ENCODE measurements at places on chromosomes 4 and X. TPM values are rescaled to one million over a fixed set of nuclear protein-coding genes. Genes with fewer than 3 reads are reported as not detected.

DNA sequence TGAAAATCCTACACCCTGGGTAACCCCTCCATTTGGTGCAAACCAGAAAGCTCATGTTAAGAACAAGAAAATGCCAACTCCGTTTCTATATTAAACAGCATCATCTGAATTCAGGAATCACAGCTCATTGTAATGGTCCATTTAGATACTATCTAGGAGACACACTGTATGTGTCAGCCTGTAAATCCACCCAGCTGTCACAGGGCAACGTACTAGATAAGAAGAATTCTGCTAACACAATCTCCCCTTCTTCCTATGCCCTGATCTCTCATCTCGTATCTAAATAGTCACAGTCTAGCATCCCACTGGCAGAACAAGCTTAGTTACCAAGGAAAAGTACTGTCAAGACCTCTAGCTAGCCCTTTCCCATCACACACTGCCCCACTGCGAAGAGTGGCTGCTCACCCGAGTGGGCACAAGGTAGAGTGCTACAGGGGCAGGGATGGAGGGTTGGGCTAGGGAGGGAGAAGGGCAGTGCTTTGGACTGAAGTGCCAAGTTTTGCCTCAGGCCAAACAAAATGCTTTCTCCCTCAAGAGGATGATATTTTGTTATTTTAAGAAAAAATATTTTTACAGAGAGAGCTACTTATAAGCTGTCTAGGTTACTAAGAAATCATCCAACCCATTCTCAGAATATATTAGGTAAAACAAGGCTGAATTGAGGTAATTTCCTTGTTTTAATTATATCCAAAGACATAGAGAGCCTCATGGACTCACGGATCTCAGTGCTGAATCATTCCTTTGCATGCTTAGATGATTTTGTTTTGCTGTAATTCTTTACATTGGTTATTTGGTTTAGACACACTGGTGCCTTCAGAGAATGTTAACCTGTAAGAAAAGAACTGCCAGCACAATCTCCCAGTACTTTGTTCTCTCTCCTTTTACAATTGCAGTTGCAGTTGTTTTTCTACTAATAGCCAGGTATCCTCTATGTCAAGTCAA lies 196.6 kb downstream of the PRDM5 start:
- DNase-seq = no peak

- no peak for DNase-seq
These were observed 333.1 kb downstream of the MAPK10 start for GRCh38 chr4:86026720-86027119.

- DNase-seq = no peak
These were observed 37.5 kb upstream of the IL13RA2 start for GRCh38 chrX:115054876-115055275.

- DNase-seq = no peak
These were observed 794.8 kb upstream of the LCORL start for GRCh38 chr4:18816228-18816895.

Gene ACTRT1
- total RNA-seq = not detected

Gene SLC49A3
- total RNA-seq = 0.81 TPM

DNA sequence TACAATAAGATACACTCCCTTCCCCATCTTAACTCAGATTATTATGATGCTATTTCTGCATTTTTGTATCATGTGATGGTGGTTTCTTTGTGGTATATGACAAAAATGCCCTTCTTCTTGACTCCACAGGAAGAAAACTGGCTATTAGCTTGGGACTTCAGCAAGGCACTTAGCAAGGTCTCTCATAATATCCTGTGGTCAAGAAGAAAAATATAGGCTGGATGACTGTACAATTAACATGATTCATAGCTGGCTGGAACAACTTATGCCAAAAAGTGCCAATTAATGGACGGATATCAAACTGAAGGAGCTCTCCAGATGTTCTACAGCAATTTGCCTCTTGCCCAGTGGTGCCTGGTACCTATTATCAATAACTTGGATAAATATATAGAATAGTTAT lies 2.3 kb upstream of the MID1IP1 start:
- peak; percentile 64 for DNase-seq

- no peak for DNase-seq
These were observed 116.3 kb downstream of the HS3ST1 start for GRCh38 chr4:11312389-11312788.

Gene WDR45
- total RNA-seq = 64.6 TPM

DNA sequence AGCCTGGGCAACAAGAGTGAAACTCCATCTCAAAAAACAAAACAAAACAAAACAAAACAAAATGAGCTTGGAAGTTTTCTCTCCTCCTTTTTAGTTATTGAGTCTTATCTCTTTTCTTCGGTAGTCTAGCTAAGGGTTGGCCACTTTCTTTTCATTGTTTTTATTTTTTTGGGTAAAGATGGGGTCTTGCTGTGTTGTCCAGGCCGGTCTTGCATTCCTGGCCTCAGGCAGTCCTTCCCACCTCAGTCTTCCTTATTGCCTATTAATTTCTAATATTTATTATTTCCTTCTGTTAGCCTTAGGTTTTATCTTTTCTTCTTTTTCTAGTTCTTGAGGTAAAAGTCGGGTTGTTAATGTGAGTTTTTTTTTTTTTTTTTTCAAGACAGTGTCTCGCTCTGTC lies 16.4 kb downstream of the METAP1 start:
- DNase-seq = no peak

Gene EFNB1
- total RNA-seq = 6.7 TPM

DNA sequence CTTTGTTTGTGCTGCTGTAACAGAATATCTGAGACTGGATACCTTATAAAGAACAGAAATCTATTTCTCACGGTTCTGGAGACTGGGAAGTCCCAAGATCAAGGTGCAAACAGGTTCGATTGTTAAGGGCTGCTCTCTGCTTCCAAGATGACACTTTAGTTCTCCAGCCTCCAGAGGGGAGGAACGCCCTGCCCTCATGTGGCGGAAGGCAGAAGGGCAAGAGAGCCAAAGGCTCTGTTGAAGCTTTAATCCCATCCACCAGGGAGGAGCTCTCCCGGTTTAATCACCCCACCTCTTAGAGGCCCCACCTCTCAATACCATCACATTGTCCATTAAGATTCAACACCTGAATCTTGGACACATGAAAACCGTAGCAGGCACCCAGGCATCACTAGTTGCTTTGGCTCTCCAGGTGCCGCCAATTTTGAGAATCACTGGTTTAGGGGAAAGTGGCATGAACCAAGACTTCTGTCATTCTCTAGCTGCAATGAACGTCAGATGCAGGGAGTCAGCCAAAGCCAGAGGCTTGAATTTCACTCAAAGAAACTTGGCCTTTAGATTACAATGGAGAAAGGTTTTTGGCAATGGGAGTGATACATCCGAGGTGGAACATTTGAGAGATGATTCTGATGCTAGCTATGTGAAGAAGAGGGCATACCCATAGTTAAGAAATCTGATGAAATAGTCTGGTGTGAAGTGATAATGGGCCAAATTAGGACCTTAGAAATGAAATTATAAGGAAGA lies 15.7 kb downstream of the FHL1 start:
- DNase-seq = peak; percentile 10

Gene FRMD7
- not detected for total RNA-seq

DNA sequence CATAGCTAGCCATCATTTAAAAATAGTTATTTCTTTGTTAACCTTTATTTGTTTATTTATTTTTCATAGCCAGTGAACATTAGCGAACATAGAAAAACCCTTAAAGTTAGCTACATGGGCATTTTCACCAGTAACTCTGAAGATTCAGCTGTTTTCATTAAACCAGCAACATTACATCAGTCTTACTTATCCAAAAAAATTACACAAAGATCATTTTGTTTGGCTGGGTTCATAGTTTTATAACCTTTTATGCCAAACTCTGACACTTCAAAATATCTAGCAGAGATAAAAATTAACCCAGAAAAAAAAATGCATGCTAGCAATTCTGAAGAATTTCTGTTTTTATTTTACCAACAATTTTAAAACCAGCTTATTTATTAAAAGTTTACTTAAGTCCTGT lies 784.1 kb downstream of the PCDH18 start:
- DNase-seq = no peak

Gene FAM149A
- total RNA-seq = 5.6 TPM
